Activated CD4-positive, alpha-beta T cell treated with anti-CD3 and anti-CD28 coated beads, Interleukin-2, amount 10 ng/mL, durations not matched to agents 24 days and 14 days (primary cell): ENCODE measurements at places on chromosomes 7 and 10.

DNA sequence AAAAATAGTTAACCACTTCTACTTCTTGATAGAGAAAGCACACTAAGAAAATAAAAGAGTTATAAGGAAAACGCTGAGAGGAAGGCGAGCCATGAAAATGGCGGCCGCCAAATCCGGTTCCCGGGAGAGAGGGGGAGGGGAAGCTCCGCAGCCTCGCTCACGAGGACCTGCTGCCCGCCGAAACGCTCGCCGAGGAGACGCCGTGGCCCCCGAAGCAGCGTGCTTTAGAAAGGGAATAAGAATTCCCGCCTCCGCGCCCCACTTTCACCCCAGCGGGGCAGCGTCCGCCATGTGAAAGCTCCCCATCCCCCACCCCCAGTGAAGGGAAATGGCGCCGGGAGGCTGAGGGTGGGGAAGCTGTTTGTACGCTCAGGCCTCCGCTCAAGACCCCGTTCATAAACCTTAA lies 505 bp downstream of the HNRNPA2B1 start:
- peaks cover 77% of the 10 kb centered on the region for H3K36me3 ChIP-seq
- peaks cover 50% of the 10 kb centered on the region for H3K4me1 ChIP-seq
- DNase-seq = peak; percentile 92

DNA sequence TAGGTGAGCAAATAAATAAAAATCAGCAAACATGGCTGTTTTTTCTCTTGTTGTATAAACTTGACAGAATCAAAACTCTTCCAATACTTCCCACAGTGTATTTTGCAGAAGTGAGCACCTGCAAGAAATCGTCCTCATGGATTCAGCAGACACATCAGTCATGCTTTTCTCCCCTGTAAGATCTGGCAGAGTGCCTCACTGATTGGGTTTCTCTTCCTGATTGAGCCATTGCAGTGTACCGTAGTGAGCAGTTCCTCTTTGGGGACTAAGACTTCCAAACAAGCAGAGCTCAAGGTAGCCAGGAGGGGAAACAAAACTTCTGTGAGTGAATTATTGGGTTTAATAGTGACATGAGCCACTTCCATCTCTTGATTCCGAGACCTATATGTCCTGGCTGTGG lies 2.2 kb upstream of the CCDC3 start:
- H3K27me3 ChIP-seq = peaks cover 54% of the 10 kb centered on the region
- no peak overlapping the region for H3K4me3 ChIP-seq
- H3K4me1 ChIP-seq = peaks cover 3% of the 10 kb centered on the region
- H3K27ac ChIP-seq = no peak overlapping the region

DNA sequence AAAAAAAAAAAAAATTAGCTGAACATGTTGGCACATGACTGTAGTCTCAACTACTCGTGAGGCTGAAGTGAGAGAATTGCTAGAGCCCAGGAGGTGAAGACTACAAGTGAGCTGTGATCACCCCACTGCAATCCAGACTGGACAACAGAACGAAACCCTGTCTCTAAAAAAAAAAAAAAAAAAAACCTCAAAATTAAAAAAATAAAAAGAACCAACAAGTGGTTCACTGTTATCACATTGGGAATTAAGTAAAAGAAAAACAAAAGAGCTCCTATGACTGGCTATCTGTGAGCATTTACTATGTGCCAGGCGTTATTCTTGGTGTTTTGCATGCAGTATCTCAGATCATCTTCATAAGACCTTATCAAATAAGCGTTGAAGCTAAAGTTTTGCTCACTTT lies 66.0 kb downstream of the ANLN start:
- peaks cover 4% of the 10 kb centered on the region for H3K27me3 ChIP-seq
- H3K27ac ChIP-seq = no peak overlapping the region
- no peak overlapping the region for H3K4me3 ChIP-seq
- H3K36me3 ChIP-seq = peaks cover 28% of the 10 kb centered on the region
- no peaks in the 10 kb centered on the region for H3K4me1 ChIP-seq
- peak; percentile 41 for DNase-seq

- H3K27me3 ChIP-seq = no peaks in the 10 kb centered on the region
- no peaks in the 10 kb centered on the region for H3K36me3 ChIP-seq
- no peak overlapping the region for H3K4me3 ChIP-seq
- DNase-seq = peak; percentile 57
These were observed 7.2 kb downstream of the C10orf90 start for GRCh38 chr10:126663328-126663727.
